Calu3 (cell line): ENCODE measurements at places on chromosomes 13 and 19. TPM values are rescaled to one million over a fixed set of nuclear protein-coding genes. Genes with fewer than 3 reads are reported as not detected.

- DNase-seq = no peak
These were observed 18.7 kb downstream of the STK24 start for GRCh38 chr13:98557937-98558792.

GRCh38 chr13:26991508-26992181 is 180.0 kb downstream of the USP12 start:
- no peak for DNase-seq

GRCh38 chr19:41785653-41786052 is 10.7 kb upstream of the CEACAM3 start:
- peak; percentile 84 for DNase-seq

Gene VRK3
- 68.4 and 74.5 TPM in 2 replicates for total RNA-seq

Gene PLIN5
- 7.6 and 13.1 TPM in 2 replicates for total RNA-seq

DNA sequence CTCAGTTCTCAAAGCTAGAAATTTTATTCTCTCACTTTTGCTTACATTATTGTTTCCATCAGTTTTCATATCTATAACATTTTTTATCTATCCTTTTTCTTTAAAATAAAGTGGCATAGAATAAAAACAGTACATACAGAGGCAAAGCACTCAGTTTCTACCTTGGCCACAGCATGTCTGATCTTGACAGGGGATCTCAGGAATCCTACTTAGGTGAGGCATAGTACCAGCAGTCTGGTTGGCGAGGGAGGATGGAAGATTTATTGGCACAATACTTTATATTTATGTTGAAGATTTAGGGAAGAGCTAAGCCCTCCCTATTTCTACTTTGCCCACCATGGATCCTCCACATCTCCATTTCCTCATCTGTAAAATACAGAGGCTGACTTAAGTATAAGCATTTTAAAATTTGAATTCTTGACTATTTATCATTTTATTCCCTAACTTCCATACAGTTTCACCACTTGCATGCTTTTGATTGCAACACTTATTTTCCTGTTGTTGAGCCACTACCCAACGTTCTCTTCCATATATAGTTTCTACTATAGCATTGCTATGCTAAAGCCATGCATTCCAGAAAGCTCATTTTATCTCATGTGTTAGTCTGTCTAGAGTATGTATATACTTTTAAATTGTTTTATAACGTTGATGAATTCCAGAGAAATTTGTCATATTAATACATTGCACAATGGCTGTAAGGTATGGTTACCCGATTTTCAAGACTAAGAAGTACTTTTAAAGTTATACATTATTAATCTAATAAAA is 506.7 kb downstream of the KCTD12 start:
- no peak for DNase-seq

Gene PALM
- 0.56 and 0.83 TPM in 2 replicates for total RNA-seq

Gene ADGRL1
- 24.8 and 26.5 TPM in 2 replicates for total RNA-seq

- DNase-seq = no peak
These were observed 102.4 kb downstream of the KCTD12 start for GRCh38 chr13:76783798-76784197.

Gene ANGPTL4
- total RNA-seq = 0.97 and 1.6 TPM in 2 replicates

DNA sequence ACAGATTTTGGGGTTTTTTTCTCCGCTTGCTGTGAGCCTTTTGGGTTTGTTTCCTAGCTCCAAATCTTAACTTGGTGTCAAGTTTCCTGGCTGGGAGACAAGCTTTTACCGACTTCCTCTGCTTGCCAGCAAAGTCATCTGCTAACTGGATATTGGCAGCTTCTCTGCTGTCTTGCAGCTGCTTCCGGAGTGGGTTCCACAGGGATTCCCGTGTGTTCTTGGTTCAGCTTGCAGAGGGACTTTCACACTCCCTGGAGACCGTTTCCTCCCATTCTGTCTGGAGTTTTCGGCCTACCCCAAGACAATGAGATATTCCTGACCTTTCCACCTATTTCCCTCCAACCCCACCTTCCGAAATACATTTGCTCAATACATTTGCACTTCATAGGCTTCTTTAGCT is 2.2 kb upstream of the COLGALT1 start:
- DNase-seq = no peak

DNA sequence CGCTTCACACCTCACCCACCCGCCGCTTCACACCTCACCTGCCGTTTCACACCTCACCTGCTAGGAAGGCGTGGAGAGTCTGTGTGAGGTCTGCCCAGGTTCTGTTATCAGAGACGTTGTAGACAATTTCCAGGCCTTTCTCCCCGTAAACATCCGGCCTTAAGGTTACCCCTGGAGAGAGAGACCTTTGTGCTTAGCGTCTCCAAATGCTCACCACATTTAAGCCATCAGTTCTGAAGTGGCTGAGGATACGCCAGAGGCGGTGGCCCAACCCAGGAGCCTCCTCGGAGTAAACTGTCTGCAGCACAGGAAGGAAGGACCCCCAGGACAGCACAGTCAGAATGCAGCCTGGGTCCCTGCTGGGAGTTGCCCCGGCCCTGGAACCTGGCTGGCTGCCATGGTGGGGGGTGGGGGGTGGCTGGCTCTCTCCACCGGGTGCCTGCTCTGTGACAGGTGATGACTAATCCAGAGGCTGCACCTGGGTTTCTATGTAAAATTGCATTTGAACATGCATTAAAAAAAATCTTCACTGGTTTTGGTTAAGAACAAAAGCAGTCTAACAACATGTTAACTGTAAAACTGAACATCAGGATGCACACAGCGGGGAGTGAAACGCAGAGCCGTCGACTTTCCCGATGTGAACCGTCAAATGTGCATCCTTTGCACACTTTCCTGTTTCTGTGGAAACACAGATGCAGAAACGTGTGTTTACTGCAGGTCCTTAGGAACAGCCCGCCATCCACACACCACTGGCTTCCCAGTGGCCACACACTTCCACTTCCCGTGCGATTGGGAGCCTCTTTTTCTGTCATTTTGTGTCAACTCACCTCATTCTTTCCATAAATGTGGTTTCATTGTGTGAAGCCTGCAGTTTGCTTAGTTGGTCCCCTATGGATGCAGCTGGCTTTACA is 4.5 kb downstream of the ATP4B start:
- no peak for DNase-seq

DNA sequence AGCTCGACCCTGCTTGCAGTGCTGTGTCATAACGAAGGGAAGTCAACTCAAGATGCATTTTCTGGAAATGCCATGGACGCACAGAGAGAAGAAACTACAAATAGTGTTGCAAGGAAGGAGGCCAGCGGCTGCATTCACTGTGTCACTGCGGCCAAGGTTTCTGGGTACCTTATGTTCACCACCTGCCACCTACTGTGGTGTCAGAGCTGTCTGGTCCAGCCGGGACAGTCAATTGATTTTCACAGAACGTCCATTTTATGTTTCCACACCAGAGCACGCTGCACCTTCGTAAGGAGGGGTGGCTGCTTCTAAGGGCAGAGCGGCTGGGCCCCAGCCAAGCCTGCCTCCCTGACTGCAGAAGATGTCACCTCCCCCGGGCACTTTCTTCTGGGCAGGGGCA is 17.7 kb downstream of the TSHZ3 start:
- DNase-seq = no peak

DNA sequence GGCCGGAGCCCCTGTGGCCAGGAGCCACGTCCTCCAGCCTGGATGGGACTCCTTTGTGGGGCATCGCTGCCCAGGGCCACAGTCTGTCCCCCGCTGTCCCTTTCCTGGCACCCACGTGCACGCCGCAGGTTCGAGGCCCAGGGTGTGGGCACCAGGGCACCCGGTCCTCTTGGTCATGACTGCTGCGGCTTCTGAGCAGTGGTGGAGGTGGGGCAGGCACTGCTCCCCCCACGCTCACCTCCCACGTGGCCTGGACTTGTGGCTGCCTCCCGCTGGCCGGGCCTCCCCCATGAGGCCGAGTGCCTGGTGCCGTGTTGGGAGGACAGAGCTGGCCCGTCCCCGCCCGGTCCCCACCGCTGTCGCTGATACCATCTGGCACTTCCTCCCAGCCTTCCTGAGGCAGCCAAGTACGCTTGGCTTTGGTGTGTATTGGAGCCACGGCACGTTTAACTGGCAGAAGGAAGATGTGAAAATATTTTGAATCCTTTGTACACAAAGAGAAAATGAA is 12.8 kb downstream of the SPPL2B start:
- DNase-seq = no peak

GRCh38 chr13:52096748-52097147 is 32.1 kb downstream of the NEK5 start:
- DNase-seq = no peak

DNA sequence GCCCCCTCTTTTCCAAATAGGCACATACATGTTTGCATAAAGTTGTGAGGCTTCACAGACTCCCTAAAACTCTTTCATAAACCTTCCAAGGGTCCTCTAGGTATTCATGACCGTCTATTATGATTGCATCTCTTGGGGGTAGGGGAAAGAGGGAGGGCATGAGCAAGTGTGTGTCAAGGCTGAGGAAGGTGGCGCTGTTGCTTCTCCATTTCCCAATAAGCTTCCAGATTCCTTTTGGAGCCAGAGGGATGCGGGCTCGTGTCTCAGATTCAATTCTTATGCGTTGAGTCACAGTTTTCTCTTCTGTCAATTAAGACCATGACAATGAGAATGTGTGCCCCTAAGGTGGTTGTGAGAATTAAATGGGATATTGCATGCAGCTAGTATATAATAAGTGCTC is 51.0 kb upstream of the CYP2A7 start:
- DNase-seq = no peak

Gene RPS19
- total RNA-seq = 2,051 and 2,220 TPM in 2 replicates

DNA sequence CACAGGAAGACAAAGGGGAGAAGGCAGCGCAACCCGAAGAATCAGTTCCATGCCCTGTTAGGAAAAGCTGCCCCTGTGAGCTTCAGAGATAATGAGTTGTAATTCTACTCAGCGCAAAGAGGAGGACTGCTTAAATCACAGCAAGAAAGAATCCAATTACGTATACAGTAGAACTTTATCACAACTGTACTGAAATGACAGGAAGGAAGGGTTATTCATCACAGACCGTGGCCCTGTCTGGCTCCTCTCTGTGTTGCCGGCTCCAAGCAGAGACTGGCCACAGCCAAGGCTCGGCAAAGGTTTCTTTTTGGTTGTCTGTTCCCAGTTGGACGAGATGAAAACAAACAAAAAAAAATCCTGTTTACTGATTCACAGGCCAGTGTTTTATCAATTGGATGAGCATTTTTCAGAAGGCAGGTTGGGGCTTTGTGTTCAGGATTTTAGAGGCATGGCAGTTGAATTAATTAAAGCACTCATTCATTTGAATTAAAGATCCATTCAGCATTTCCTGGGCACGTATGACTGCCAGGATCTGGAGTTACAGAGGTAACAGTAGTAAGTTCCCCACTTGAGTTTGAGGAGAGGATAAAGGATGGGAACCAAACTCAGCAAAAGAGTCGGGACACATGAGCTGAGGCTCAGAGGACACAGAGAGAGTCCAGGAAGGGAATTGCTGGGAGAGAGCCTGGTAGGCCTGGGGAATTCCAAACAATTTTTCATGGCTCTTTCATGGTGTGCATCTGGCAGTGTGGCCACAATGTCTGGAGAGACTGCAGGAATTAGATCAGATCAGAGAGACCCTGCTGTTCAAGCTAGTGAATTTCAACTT is 341.0 kb downstream of the DNAJC15 start:
- DNase-seq = no peak

DNA sequence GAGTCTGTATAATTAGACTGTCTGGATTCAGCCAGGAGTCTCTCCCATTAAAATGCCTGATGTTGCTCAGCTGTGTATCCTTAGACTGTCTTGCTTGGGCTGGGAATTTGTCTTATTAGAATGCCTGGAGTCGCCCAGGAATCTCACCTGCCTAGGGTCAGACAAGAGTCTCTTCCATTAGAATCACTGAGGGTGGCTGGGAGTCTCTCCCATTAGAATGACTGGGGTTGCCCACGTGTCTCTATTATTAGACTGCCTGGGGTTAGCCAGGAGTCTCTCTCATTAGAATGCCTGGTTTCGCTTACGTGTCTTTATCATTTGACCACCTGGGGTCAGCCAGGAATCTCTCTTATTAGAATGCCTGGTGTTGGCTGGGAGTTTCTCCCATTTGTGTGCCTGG is 1450.0 kb downstream of the UQCRFS1 start:
- no peak for DNase-seq

DNA sequence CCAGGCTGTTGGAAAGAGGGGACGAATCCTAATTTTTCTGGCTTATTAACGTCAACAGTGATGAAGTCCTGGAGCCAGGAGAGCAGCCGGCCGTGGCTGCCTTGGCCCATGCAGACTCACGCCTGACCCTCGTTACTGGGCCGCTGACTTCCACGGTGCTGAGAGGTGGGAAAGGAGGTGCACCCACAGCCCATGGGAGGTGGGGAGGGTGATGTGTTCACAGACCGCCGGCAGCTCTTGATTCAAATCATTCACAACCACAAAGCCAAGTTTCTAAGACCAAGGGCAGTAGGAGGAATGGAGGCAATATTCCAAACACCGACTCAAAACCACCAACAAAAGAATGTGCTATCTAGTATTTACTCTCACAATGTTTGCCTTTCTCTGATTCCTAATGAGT is 24.3 kb downstream of the COL4A2 start:
- no peak for DNase-seq

Gene KCNRG
- total RNA-seq = not detected in 2 replicates

- no peak for DNase-seq
These were observed 10.2 kb downstream of the STAP2 start for GRCh38 chr19:4328243-4328990.

Gene KRTDAP
- not detected in 2 replicates for total RNA-seq

DNA sequence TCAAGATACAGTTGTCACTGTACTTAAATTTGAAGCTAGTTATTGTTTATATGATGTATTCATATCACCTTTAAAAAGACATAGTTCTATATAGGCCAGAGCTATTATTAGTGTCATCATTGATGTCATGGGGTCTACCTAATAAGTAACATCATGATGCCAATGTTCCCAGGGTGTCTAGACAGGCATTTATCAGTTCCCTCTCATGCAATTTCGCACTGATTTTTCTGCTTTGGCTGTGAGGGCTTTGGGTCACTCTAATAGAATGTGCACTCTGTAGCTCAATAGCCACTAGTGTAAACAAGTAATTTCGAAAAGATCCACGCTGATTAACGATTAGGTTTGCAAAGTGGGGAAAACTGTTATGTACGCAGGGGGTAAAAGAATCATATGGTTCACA is 1651.3 kb downstream of the SLITRK5 start:
- DNase-seq = no peak

DNA sequence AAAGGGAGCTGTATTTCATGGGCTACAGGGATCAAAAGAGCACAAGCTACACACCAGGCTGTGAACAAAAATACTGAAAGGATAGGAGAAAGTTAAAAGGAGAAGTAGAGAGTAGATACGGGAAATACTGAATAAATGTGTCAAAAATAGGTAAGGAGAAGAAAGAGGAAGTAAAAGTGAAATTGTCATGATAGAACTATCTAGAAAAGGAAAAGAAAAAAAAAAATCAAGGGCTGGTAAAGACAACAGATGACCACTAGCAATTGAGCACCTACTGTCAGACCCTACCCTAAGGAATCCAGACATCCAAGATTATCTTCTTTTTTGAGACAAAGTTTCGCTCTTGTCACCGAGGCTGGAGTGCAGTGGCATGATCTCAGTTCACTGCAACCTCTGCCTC is 4.8 kb downstream of the RUBCNL start:
- DNase-seq = no peak

Gene SWSAP1
- 1.7 and 2.0 TPM in 2 replicates for total RNA-seq
